ENCODE measurements at places on chromosomes 5 and 9.

DNA sequence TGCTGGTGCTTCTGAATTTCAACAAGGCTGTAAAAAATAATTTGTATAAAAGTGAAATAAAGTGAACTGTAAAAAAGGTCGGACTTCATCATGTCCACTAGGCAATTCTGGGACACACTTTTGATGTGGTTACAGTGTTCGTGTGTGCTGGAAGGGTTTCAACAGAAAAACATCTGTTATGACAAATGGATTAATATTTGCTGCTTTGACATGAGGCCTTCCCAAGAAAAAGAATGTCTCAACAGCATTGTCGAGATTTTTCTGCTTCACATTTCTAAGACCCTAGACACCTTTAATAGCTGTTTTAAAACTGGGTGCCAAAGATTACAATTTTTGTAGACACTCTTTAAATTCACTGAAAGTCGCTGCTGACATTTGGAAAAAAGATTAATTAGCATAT is 216.6 kb downstream of the SLC12A2 start:
- no peak for DNase-seq

DNA sequence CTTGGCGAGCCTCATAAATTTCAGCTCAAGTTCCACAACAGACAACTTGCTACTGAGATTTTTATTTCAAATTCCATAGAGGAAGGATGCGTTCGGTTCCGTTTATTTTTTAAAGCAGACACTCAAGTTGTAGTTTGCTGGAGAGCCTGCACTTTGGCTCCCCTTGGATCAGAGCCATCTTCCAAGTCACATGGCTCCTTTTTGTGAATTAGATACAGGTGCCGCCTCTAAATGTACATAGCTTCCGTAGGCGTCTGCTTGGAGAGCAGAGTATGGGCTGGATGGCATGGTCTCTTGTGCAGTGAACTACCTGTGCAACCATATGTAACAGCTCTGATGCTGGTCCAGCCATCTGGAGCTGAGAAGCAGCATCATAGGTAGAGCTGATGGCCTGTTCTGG is 73.9 kb upstream of the WWC1 start:
- DNase-seq = no peak

DNA sequence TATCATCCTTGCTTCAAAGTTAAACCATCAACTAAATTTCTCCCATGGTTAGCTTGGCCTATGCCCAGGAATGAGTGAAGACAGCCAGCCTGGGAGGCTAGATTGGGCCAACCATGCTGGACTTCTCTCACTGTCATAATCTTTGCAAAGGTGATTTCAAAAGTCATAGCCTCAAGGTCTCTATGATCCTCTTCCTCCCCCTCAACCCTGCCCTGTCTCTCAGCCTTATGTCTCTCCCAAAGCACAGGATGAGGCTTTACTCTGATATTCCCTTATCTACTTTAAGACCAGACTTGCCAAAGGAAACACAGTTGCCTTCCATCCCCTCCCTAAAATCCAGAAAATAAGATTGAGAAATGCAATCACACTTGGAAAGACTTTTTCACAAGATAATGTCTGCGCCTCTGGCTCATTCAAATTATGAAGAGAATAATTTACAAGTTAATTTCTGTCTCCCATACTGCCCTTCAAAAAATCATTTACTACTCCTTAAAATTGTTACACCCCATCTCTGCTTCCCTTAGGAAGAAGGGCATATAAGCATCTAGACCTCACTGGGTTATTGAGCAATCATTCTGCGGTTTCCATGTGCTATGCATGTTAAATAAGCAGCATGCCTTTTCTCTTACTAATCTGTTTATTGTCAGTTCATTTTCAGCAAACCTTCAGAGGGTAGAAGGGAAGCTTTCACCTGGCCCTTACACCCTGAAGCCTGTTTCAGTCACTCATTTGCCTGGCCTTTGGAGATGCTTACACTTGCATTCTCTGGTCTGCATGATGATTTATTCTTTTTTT is 113.8 kb upstream of the ANKRD55 start:
- DNase-seq = peak; percentile 97

DNA sequence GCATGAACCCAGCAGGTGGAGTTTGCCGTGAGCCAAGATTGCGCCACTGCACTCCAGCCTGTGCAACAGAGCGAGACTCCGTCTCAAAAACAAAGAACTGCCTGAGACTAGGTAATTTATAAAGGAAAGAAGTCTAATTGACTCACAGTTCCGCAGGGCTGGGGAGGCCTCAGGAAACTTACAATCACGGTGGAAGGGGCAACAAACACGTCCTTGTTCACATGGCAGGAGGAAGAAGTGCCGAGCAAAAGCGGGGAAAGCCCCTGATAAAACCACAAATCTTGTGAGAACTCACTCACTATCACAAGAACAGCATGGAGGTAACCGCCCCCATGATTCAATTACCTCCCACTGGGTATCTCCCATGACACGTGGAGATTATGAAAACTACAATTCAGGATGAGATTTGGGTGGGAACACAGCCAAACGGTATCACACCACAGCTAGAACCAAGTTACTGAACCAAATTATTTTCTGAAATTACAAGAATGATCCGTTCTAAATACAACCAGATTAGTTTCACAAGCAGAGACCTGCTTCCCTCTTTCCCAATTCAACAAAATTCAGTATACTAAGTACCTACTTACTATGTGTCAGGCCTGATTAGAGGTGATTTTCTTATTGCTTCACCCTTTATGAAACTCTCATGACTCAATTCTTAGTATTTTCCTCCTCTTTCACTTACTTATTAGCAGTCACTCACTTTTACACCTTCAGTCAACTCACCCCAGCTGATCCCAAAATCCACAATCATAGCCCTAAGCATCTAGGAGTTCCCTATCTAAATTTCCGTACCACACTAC is 8.4 kb downstream of the UBTD2 start:
- no peak for DNase-seq

DNA sequence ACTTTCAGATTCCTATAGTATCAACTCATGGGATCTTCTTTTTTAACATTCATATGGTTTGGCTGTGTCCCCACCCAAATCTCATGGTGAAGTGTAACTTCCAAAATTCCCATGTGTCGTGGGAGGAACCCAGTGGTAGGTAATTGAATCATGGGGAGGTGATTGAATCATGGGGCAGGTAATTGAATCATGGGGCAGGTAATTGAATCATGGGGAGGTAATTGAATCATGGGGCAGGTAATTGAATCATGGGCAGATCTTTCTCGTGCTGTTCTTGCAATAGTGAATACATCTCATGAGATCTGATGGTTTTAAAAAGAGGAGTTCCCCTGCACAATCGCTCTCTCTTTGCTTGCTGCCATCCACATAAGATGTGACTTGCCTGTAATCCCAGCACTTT is 21.8 kb upstream of the AGGF1 start:
- DNase-seq = no peak

DNA sequence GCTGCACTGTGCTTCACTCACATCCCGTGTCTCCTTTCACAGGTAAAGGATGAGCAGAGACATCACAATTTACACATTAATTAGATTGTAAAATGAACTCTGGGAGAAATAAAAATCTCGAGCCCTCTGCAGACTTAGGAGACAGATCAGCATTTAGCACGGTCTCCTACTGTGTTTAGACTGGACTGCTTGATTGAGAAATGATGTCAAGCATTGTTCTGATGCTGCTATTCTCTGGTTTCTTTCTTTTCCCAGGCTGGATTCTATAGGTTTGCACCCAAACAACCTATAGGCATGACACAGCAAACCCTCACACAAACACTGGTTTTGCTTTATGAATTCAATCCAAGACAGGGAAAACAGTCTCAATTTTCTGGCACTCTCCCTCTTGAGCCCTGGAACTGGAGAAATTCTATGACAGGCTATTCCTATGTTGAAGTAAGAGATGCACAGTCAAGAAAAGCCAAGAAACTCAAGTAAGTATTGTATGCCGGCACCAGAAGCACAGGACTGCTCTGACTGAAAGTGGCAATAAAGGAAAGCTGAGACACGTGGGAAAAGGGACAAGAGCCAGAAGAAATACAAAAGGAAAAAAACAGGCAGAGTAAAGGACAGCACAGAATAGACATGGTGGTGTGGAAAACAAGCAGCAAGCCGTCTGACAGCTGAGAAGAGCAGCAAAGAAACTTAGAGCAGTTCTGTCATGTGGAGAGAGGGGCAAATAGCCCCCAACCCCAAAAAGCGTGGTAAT is 24.8 kb upstream of the ERAP2 start:
- no peak for DNase-seq

DNA sequence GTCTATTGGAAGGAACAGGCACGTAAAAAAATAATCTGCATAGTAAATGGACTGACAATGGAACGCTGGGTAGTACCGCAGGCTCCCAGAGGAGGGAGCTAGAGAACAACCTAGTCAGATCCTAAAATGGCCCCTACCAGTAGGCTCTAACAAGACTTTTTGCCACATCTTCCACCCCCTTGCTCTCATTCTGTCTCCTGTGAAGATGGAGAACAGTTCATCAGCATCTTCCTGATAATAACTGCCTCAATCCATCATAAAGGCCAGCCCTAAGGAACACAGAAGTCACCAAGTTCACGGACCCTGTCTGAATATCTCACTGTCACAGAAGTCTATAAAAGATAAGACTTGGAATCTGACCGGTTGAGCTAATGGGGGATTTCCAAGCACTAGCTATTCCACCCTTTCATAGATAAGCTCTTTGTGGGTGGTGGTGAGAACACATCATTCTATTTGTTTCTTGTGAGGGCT is 133.4 kb downstream of the SLC1A3 start:
- DNase-seq = peak; percentile 71

GRCh38 chr9:130539420-130540223 is 39.8 kb upstream of the FUBP3 start:
- peak; percentile 88 for DNase-seq
